IMR-90 (cell line): ENCODE measurements at places on chromosomes 3 and 15.

DNA sequence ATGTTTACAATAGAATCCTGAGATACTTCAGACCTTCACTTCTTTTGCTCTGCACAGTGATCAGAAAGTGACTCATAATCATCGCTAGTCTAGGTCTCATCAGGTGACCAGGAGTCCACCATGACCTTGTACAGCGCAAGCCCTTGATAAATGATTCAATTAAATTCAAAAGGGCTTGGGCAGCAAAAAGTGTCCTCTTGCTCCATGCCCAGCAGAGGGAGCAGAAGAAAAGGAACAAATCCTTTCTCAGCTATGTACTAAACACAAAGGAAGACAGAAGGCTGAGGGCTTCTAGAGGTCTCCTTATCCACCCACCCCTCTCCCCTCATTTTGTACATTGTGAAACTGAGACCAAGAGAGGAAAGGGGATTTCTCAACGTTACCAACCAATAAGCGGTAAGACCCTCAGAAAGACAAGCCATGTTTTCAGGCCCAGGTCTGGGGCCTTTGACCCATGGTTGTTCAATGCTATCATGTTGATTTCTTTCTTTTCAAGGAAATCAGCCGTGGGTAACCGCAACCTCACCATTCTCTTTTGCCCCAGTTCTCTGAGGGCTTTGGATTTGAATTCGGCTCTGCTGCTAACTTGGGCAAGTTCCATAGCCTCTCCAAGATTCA lies 74.8 kb downstream of the AQP9 start:
- H3K27me3 ChIP-seq = no peaks in the 10 kb centered on the region
- no peaks in the 10 kb centered on the region for H3K36me3 ChIP-seq
- H3K4me1 ChIP-seq = no peaks in the 10 kb centered on the region
- H3K4me3 ChIP-seq = no peak overlapping the region
- H3K27ac ChIP-seq = no peak overlapping the region
- DNase-seq = peak; percentile 55

GRCh38 chr3:66314455-66314854 lies 93.7 kb downstream of the SLC25A26 start:
- no peaks in the 10 kb centered on the region for H3K27me3 ChIP-seq
- DNase-seq = no peak
- no peak overlapping the region for H3K27ac ChIP-seq

- no peak overlapping the region for H3K4me3 ChIP-seq
- no peaks in the 10 kb centered on the region for H3K27me3 ChIP-seq
- no peak overlapping the region for H3K27ac ChIP-seq
- H3K36me3 ChIP-seq = peaks cover 21% of the 10 kb centered on the region
These were observed 120.5 kb upstream of the CGNL1 start for GRCh38 chr15:57255751-57256341.

DNA sequence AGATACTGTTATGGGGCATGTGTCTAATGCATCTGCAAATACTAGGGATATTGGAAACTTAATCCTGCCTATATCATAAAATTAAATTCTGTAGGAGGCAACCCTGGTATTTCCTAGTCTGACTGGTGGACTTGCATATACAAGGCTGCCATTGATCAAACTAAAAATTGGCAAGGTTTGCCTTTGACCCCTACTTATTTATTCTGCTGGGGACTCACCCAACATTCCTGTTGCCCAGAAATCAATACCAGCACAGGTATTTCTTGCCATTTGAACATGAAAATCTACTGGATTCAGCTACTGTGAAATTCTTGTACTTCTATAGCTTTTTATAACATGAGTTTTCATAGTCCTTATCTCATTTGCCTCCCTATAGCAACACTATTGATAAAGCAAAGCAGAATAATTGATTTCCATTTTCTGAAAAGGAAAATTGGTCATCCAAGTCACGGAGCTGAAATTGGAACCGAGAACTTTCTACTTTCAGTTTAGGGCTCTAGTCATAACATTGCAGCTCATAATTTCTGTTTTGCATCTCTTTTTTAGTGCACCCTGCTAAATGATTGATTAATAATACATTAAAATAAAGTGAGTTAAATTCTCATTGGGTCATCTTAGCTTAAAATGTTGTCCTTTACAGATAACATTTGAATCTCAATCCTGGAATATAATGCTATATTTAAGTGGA lies 365.2 kb downstream of the MFSD1 start:
- H3K4me1 ChIP-seq = 0 out of 2 replicates have a peak, but pooled peaks cover 2% of the 10 kb centered on the region
- no peak overlapping the region for H3K27ac ChIP-seq
- H3K4me3 ChIP-seq = no peak overlapping the region
- DNase-seq = no peak
- no peaks in the 10 kb centered on the region for H3K36me3 ChIP-seq
- no peaks in the 10 kb centered on the region for H3K27me3 ChIP-seq

DNA sequence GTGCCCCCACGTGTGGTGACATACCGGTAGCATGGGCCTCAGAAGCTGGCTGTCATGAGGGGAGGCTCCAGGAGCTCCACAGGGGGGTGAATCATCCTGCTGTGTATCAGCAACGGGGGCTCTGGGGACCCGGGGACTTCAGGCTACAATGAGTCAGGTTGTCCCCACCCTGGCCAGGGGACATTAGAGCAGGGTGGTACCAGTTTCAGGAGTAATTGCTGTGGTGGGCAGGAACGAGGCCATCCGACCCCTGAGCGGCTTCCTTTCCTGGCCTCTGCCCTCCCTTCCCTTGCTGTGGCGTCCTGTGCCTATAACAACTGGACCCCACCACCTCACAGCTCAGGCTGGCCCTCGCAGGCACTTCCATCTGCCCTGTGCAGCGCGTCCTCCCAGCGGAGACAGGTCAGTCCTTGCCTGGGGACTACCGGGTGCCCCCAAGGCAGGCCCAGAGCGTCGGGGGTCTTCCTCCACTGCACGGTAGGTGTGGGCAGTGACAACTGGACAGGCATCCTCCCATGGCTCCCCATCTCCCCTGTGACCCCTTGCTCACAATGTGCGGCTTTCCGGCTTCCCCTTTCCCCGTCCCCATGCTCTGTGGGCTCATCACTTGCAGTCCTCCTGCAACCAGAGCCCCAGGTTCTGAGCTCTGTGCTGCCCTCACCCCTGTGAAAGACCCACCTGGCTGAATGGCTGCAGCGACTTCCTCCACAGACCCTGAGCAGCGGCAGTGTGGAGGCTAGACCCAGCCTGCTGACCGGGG lies 57.0 kb downstream of the KLF15 start:
- no peak for DNase-seq
- H3K36me3 ChIP-seq = no peaks in the 10 kb centered on the region
- no peak overlapping the region for H3K27ac ChIP-seq
